ENCODE measurements at places on chromosomes 3 and 15.
A peak's percentile ranks its signal among the peaks of the same experiment; 100 is the strongest.

DNA sequence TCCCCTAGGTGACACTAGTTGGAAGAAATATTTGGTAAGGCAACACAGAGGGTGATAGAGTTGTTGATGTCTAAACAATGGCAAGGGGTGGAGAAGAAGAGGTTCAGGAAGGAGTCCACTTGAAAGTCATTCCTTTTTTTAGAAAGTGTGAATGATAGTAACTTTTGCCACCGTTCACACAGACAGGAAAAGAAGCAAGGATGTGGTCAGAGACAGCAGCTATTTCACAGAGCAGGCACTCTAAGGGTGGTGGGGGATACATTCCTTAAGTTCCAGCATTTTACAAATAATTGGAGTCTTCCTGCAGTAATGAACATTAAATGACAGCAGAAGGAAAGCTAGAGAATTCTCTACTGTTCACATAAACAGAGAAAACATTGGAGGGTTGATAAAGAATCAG, 75.4 kb upstream of the ZNF385D start:
- no peak for DNase-seq

- no peak for DNase-seq
Measured at GRCh38 chr3:11609481-11609880, 34.2 kb downstream of the VGLL4 start.

- DNase-seq = no peak
Measured at GRCh38 chr3:129943020-129943419, 31.5 kb upstream of the TRH start.

DNA sequence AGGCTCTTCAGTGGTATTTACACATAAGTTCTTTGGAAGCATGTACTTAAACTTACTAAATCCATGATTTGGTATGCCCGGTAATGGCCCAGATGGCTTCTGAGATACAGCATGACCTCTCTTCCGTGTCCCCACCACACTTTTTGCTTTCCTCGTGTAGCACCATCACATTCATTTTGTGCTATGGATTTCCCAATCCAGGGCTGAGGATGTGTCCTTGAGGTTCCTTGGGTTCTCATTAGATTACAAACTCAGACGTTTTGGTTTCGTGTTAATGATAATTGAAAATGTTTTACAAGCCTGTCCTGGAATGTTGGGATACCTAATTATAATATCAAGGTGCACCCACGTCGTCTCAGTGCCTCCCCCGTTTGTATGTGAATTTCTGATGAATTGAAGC, 7.3 kb downstream of the ABHD2 start:
- DNase-seq = no peak

GRCh38 chr15:98896002-98896721, 111.4 kb downstream of the PGPEP1L start:
- DNase-seq = peak; percentile 81
